Activated naive CD4-positive, alpha-beta T cell treated with anti-CD3 and anti-CD28 coated beads for 36 hours (primary cell): ENCODE measurements at places on chromosomes 6 and 20. TPM values are rescaled to one million over a fixed set of nuclear protein-coding genes. Genes with fewer than 3 reads are reported as not detected.

GRCh38 chr20:60900618-60901017 lies 351.4 kb upstream of the CDH4 start:
- no peak for DNase-seq

GRCh38 chr6:24775520-24776058 lies 852 bp downstream of the GMNN start:
- DNase-seq = peak; percentile 55

DNA sequence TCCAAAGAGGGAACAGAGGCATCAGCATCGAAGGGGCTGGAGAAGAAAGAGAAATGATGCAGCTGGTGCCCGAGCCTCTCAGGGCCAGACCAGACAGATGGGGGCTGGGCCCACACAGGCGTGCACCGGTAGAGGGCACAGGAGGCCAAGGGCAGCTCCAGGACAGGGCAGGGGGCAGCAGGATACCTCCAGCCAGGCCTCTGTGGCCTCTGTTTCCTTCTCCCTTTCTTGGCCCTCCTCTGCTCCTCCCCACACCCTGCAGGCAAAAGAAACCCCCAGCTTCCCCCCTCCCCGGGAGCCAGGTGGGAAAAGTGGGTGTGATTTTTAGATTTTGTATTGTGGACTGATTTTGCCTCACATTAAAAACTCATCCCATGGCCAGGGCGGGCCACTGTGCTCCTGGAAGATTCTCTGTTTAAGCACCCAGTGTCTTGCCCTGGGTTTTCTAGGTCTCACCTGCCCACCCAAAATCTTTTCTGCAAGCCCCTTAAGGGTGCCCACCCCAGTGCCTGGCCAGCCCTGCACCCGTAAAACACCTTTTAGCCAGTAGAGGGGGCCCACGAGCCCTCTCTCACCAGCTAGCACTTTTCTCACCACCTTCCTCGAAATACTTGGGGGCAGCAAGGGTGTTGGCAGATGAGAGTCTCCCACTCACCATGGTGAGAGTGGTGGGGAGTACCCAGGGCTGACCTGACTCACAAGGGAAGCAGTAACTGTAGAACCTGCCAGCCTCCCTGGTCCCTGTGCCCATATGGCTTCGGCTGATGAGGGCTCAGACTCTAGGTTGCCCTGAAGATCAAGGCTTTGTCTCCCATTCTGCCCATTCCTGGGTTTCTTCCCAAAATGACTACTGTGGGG lies 35.7 kb upstream of the ID1 start:
- peak; percentile 73 for DNase-seq

GRCh38 chr6:17484201-17484849 lies 90.9 kb downstream of the CAP2 start:
- no peak for DNase-seq

- no peak for DNase-seq
Measured at GRCh38 chr20:62285722-62286121, 17.1 kb upstream of the ADRM1 start.

DNA sequence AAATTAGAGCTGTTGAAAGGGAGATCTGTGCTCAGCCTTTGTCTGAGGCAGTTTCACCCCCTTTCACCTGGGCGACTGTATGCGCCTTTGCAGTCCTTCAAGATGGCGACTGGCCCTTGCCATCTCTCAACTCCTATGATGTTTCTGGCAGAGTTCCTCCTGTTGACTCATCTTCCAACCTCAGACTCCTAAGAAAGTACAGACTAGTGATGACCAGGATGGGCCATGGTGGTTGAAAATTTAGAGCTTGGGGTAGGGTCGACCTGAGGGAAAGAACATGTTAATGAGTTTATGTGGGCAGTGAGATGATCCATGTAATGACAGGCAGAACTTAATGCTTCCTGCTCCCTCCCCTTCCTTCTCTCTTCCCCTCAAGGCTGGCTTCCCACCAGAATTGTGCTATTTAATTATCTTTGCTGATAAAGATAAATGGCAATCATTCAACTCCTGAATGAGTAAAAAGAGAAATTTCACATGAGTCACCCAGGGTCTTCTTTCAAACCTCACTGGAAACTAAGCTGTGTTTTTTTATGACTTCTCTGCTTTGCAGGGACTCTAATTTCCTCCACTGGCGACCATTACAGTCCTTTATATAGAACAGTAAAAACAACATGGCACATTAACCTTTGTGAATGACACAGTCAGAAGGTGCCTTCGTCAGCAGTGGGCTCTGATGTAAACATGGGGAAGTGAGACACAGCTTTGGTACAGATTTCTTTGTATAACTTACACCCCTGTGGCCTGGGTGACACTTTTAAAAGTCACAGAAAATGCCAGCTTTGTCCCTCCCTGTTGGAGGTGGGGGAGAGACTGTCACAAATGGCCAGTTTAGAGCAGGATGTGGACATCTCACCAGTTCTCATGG lies 103.5 kb downstream of the SCP2D1 start:
- DNase-seq = no peak

- DNase-seq = peak; percentile 54
Measured at GRCh38 chr6:90083891-90084290, 189.6 kb downstream of the GJA10 start.

DNA sequence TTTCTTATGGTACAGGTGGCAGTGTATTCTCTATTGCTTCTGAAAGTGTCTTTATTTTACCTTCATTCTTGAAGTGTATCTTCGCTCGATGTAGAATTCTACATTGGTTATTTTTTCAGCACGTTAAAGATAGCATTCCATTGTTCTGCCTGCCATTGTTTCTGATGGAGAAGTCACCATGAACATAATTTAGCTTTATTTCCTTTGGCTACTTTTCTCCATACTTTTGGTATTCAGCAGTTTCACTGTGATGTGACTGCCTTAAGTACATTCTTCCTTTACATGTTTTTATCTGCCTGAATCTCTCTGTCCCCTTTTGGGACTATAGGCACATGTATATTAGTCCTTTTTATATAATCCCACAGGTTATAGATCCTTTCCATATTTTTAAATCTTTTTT lies 19.0 kb downstream of the ZNF133 start:
- DNase-seq = no peak

- peak; percentile 63 for DNase-seq
Measured at GRCh38 chr20:34705397-34706301, 1.5 kb downstream of the TP53INP2 start.

DNA sequence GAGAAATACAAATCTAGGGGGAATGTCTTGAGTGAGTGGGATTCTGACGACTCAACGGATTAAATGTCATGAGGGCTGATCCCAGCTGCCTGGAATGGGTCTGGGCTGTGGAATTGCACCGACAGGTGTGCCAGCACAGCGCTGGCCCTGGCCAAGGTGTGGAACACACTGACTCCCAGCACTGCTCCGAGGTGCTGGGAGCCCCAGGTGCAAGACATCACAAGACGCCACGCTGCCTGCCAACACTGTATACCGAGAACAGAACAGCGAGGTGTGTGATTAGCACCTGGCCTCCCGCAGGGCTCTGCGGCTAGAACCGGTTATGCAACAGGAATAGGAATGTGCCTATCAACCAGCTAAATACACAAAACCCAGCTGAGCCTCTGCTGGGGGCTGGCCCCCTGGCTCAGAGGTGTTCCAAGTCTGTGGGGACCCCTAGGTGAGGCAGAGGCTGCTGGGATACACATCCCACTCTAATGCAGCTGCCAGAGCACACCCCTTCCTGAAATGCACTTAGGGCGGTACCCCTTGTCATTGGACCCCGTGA lies 24.8 kb upstream of the APMAP start:
- no peak for DNase-seq

DNA sequence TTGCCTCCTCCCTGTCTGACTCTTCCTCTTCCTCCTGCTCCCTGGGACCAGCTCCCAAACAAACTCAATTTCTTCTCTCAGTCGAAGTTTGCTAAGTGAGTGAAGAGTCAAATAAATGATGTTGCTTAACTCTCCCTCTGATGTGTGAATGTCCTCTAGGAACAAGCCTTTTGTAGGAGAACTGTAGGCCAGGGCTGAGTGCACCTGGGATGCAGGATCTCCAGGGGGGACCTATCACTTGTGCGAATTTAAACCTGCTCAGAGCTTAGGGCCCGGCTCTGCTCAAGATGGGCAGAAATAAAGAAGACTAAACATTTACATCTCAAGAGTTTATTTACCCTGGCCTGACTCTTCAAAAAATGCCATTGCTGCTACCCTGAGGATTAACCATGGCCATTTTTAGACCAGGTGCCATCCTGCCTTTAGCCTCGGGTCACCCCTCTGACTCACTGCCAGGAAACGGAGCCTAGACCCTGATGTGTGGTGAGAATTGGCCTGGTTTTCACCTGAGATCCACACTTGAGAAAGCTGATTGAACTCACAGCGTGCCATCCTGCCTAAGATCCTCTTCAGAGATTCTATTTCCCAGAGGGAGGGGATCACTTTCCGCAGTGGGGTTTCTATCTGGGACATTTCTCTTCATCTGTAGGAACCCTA lies 63.6 kb upstream of the CD93 start:
- no peak for DNase-seq

DNA sequence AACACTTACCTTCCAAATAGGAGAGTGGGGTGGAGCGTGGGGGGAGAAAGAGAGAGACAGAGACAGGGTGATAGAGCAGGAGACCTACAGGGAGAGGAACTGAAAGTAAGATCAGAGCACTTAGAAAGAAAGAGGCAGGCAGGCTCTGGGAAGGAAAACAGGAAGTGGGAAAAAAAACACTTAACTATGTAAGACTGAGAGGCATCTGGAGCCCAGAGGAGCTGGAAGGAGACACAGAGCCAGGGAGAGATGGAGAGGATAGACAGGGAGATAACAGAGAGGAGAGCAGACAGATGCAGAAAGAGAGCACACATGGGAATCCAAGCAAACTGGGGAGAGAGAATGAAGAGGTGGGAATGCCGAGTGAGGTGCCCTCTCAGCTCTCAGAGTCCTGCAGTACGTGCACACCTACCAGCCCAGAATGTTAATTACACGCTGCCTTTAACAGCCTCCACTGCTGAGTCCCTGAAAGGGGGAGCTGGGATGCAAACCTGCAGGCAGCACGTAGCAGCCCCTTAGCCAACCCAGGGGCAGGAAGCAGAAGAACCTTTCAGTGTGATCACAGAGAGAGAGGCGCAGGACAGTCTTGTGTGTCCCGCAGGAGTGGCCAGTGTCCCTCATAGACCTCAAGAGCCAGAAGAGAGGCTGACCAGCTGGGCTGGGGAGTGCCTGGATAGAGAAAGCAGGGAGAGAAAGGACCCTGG lies 132.7 kb upstream of the LRFN2 start:
- DNase-seq = no peak

DNA sequence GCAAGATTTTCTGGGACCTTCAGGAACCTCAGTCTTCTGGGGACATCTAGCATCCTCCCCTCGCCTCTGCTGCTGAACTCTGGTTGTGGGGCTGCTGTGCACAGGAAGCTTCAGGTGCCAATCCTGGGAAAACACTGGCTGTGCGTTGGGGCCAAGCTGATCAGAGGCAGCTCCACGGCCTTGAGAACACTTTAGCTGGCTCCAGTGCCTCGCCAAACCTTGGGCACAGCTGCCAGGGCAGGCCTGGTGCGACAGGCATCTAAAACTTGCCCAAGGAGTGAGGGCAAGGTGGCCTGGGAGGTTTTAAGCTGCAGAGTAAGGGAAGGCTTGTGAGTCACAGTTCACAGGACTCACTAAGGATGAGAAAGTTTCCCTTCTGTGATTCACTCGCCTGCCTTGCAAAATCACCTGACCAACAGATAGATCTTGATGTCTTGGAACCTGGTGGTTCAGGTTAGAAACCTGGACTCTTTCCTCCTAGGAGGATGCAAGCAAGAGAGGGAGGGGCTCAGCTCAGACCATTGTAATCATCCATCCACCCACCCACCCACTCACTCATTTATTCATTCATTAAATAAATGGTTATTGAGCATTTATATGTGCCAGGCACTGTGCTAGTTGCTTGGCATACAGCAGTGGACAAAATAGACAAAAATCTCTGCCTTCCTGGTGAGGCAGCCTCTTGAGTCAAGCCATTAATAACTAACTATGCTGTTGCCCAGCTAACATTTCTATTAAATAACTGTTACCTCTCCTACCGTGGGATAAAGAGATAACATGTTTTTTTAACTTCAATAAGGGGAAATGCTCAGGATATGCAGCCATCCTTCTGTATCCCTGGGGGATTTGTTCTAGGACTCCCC lies 2.5 kb upstream of the SPATS1 start:
- peak; percentile 17 for DNase-seq

DNA sequence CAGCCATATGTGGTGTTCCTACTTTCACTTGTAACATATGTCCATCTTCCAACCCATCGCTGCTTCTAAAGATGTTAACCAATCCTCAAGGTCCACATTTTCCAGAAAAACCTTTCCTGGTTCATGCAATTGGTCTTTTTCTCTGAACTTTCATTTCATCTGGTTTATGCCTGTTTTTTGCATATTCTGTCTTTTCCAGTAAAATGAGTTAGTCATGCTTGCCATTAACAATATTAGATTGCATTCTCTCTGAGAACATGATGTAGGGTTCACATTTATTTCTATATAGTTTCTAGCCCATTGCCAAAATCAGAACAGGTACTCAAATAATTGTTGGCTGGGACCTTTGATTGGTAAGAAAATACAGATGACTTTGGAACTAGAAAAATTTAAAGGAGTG lies 36.7 kb downstream of the HIVEP2 start:
- DNase-seq = no peak

DNA sequence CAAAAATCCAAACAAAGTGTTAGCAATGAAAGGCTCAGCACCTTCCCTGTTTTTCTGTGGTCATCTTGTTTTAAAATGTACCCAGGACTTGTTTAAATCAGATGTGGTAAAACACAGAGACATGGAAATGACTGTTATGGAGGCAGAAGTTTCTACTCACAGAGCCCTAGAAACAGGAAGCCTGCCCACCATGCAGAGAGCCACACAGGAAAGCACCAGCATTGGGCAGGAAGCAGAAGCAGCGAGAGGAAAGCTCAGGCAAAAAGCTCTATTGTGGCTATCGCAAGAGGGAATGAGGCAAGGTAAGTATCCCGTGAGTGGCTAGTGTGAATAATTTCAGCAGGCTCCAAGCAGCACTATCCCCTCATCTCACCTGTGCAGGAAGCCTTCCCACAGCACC lies 42.8 kb downstream of the GPR6 start:
- DNase-seq = peak; percentile 33

DNA sequence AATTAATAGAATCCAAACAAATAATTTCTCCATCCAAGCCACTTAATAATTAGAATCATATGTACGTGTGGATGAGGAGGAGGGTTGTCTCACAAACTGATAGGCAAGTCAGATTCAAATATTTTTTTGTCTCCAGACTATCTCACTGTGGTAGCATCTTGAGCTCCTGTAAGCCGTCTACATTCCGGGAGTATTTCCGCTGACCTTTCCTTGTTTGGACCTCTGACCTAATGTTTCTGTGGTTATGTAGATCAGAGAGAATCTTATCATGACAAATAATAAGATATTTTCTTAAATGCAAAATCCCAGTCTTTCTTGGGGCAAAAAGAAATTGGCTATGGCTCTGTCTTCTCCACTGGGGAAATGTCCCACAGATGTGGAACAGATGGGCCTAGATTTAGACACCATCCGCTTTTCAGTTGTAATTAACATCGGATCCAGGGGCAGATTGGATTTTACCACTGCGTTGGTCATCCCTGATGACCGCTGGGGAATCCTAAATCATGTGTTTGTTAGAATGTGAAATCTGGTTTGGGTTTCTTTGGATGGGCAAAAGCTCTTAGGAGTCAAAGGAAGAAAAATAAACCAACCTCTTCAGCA lies 197.1 kb upstream of the RIN2 start:
- DNase-seq = no peak

GRCh38 chr6:130931683-130932082 lies 104.5 kb downstream of the SMLR1 start:
- DNase-seq = no peak

The SYNDIG1 gene
- not detected for total RNA-seq

The ZBTB12 gene
- 0.57 TPM for total RNA-seq

The C4A gene
- 3.5 TPM for total RNA-seq

The MLIP gene
- not detected for total RNA-seq

The UST gene
- total RNA-seq = 0.74 TPM

The CRISP2 gene
- not detected for total RNA-seq
